GM12892 (cell line): ENCODE measurements at places on chromosomes 5 and 9.

DNA sequence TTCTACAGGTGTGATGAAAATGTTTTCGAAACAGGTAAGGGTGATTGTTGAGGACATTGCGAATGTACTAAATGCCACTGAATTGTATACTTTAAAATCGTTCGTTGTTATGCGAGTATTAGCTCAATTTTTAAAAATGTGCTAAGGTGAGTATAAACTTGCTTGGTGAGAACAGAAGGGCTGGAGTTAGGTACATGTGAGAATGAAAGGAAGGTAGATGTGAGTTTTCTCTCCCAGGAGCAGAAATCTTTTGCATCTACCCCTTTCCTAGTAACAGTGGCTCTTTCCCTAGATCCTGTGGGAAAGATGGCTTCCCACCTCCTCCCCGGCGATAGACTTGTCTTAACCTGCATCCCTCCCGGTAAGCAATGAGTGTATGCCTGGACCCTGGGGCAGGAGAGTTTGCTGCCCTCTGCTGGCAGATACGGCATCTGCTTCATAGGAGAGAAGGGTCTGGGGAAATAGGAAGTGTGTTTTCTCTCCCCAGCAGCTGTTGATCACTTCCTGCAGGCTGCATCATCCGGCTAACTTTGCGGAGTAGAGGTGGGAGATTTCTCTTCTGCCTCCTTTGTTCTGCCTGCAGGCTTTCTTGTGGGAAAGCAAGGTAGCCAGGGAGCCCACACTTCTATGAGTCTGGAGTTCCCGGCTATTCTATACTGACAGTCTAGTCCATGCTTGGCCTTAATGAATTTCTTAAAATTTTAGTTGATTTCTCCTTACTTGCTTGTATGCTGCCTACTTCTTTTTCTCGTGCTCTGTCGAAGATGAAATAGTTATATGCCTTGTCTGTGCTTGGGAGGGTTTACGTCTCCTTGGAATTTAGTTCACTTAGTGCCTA lies 373.3 kb upstream of the SEMA6A start:
- DNase-seq = peak; percentile 13

- no peak for DNase-seq
Observed at GRCh38 chr5:67805666-67806348, 409.7 kb upstream of the PIK3R1 start.

DNA sequence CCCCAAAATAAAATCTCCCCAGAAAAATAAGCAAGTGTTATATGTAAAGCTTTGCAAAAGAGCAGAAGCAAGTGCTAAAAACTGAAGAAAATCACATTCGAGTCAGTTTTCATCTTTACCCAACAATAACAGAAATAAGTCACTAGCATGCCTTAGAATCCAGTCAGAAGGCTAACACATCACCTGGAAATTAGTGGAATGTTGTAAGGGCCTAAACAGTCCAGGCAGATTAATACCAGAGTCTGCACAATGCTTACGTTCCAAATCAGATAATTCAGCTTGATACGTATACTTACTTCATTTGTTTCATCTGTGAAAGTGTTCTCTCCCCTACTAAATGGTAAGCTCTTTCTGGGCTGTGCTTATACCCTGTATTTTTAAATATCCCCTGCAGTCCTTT lies 42.7 kb downstream of the SUSD1 start:
- no peak for DNase-seq

DNA sequence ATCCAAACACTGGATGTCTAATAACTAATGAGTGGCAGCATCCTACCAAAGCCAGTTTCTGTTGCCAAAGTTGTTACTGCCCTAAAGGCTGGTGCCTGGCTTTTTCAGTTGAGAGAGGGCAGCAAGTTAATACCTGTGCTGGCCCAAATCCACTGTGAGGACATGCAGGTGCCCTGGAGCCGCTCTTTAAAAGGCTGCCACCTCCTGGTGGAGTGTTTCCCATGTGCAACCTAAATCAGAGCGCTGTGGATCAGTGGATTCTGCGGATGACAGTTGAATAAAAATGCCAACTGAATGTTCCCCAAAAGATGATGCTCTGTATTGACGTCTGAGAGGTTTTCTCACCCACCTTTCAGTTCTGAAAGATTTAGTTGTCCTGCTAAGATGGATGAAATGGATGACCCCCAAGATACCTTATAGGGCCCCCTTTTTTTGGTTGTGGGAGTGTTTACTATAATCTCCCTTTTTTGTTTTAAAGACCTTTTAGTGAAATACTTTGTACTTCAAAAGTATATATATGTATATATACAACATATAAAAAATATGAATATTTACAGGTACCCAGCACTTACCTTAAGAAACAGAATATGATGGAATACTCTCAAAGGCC lies 146.4 kb downstream of the EGFLAM start:
- DNase-seq = no peak

DNA sequence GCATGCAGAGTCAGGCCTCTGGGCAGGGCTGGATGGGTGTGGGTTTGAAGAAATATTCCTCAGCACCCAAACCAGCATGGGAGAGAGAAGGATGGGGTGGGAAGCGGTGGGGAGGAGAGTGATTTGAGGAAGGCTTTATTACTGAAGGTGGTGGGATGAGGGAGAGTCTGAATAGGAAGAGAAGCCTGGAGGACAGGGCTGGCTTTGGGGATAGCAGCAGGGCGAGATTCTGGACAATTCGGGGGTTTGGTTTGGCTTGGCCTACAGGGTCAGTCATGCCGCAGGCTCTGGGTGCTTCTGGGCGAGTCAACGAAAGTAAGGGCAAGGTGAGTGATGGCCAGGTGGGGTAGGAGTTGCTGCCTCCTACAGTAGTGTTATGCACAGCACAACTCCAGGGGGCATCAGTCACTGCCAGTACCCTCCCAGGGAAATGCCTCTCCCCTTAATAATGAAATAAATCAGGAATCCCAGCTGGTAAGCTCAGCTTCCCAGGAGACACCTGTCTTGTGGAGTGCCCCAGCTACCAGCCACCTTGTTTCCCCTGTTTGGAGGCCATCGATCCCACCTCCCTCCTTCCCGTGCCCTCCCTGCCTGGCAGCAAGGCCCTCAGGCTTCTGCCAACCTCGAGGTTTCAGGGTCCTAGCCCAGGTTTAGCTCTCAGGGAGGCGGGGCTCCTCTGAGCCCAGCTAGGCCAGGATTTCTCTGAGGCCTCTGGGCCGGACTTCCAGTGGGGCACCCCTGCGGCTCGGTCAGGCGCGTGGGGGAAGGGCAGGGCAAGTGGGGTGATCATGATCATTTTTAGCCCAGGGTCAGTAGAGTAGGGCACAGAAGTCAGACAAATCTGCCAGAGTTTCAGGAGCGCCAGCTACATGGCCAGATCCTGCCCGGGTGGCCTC lies 741 bp upstream of the NKX2-5 start:
- DNase-seq = no peak

- no peak for DNase-seq
Observed at GRCh38 chr5:140822281-140822629, 842 bp downstream of the PCDHA5 start.

DNA sequence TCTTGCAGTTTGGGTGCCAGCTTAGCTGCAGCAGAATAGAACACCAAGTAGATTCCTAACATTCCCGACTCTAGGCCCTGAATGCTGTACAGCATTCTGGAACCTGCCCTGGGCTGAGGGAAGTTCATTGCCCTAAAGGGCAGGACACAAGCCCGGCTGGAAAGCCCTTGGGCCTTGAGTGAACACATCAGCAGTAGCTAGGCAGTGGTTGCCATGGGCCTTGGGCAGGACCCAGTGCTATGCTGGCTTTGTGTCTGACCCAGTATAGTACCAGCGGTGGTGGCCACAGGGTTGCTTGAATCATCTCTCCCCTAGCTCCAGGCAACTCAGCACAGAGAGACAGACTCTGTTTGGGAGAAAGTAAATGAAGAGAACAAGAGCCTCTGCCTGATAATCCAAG lies 137.8 kb downstream of the AGTPBP1 start:
- DNase-seq = no peak

DNA sequence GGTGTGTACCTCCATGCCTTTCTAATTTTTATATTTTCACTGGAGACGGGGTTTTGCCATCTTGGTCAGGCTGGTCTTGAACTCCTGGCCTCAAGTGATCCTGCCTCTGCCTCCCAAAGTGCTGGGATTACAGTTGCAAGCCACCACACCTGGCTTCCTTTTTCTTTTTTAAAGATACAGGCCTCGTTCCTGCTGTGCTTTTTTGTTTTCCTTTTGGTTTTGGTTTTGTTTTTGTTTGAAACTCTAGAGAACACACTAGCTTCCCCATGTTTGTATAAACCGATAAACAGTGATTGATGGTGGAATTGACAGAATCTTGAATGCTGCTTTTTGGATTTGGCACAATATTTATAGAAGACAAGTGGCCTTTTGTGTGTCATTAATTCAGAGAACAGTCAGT lies 1603.4 kb downstream of the MAT2B start:
- no peak for DNase-seq

GRCh38 chr9:130042406-130042884 lies 544 bp downstream of the FNBP1 start:
- DNase-seq = no peak

DNA sequence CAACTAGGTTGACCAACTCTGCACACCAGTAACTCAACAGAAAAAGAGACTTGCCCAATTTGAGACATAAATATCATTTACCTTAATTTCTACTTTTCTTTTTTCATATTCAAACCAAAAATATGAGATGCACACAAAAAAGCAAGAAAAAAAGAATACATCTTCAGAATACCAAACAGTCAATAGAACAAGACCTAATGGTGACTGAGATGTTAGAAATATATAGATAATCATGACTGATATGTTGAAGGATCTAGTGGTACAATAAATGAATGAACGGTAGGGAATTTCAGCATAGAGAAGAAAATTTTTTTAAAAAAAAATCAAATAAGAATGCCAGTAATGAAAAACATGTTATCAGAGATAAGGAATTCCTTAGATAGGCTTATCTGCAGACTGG lies 29.1 kb upstream of the ATG10 start:
- DNase-seq = no peak

GRCh38 chr9:126999315-127000068 lies 84.9 kb downstream of the RALGPS1 start:
- DNase-seq = no peak
